Fibroblast of villous mesenchyme (primary cell): ENCODE measurements at places on chromosomes 7 and 10.

DNA sequence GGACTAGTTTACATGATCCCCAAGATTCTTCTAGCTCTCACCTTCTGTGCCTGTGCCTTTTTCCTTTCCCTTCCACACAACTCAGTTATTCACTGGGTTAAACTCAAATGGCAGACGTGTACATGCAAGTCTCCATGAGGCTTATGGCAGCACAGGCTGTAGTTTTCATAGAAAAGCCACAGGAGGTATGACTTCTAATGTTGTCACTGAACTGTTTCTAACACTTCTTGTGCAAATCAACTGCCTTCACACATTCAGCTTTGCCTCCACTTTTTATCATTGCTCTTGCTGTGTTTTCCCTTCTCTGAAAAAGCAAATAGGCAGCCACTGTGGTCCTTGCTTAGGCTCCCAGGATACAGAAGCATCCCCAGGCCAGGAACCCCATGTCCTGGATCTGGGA lies 5.3 kb upstream of the GIMAP5 start:
- DNase-seq = no peak

- no peak for DNase-seq
Measured at GRCh38 chr7:100370746-100371145, 2.5 kb upstream of the PILRA start.

DNA sequence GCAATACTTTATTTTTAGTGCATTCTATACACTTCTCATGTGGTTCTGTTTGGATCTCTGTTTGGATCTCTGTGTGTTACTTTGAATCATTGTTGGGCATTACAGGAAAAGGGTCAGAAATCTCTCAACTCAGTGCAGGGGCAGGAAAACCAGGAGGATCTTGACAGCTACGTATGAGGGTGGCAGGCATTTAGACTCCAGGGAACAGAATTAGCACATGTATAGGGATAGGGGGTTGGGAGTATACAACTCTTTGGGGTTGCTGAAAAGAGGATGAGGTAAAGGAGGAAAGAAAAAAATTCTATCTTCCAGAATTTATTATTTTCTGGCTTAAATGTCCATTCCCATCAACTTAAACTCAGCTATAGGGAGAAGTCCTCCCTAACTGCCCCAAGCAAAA lies 59.4 kb upstream of the MKI67 start:
- DNase-seq = no peak

- no peak for DNase-seq
Measured at GRCh38 chr7:158612546-158612945, 24.9 kb upstream of the PTPRN2 start.

GRCh38 chr7:55060636-55061022 lies 41.8 kb downstream of the EGFR start:
- DNase-seq = no peak

- DNase-seq = peak; percentile 34
Measured at GRCh38 chr7:127986581-127987521, 44.4 kb downstream of the LRRC4 start.

- no peak for DNase-seq
Measured at GRCh38 chr10:5814110-5815107, 1.2 kb upstream of the GDI2 start.

DNA sequence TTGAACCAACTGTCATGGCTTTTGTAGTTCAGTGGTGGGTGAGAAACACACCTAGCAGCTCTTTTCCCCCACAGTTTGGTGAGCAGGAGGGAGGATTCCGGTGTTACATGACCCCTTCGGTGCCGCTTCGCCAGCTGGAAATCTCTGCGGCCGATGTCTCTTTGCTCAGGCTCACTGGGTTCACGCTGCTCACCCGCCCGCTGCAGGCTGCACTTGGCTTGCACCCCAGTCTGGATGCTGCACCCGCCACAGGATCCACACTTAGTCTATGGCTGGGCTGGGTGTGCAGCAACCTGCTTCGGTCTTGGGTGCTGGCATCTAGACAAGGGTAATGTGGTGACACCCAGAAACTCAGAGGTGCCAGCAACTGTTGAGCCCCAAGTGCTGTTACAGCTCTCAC lies 191.8 kb downstream of the PON1 start:
- no peak for DNase-seq

DNA sequence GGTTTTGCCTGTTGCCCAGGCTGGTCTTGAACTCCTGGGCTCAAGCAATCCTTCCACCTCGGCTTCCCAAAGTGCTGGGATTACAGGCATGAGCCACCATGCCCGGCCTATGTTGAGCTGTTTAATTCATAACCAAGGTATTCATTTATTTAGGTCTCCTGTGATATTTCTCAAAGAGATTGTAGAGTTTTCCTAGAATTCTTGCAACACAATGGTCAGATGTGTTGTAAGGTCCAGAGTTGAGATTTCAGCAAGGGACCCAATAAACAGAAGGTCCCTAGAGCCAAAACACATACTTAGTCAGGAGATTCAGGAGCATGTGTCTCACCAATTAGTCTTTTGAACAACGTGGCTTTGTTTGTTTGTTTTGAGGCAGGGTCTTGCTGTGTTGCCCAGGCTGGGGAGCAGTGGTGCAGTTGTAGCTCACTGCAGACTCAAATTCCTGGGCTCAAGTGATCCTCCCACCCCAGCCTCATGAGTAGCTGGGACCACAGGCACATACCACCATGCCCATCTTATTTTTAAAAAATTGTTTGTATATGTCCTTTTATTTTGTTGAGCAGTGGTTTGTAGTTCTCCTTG lies 321.3 kb upstream of the GALNT17 start:
- no peak for DNase-seq
